ENCODE measurements at places on chromosomes 6 and 20.

GRCh38 chr6:83071023-83071422, 3.6 kb downstream of the DOP1A start:
- no peak for DNase-seq

DNA sequence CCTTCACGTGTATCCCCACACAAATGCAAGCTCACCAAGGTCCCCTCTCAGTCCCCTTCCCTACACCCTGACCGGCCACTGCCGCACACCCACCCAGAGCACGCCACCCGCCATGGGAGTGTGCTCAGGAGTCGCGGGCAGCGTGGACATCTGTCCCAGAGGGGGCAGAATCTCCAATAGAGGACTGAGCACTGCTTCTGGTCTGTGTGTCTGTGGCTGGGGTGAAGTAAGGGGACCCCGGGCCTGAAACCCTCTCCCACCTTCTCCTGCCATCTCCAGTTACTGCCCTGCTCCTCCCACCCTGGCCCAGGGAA, 8.3 kb downstream of the MYL9 start:
- no peak for DNase-seq

DNA sequence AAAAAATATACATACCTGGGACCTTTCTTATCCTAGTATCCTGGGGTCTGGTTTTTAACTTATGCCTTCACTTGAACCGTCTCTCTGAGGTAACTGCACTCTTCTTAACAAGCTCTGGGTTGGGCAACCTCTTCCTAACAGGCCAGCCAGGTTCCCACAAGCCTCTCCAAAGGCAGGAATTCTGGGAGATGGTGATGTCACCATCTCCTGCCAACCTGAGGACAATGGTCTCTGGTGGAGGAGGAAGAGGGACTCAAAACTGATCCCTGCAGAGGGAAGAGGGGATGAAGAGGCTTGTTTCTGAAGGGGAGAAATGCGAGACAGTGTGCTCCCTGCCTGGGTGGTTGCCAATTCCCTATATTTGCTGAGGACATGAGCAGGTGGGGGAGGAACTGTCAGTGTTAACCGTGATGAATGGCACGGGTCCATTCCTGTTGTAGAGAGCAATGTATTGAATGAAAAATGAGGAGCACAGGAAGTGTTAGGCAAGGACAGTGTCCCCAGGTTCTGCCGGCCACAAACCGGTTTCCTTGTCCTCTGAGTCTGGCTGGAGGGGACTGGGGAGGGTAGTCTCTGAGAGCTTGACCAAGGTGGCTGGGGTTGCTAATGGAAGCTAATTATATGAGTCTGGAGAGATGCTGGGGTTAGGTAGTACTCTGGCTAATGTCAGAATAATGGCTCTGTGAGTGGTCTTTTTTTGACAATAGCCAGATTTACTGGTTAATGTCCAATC, 95.5 kb downstream of the KCNB1 start:
- no peak for DNase-seq

GRCh38 chr6:87870556-87870955, 168.5 kb upstream of the AKIRIN2 start:
- DNase-seq = no peak

GRCh38 chr6:1263039-1263849, 48.7 kb upstream of the FOXQ1 start:
- no peak for DNase-seq

DNA sequence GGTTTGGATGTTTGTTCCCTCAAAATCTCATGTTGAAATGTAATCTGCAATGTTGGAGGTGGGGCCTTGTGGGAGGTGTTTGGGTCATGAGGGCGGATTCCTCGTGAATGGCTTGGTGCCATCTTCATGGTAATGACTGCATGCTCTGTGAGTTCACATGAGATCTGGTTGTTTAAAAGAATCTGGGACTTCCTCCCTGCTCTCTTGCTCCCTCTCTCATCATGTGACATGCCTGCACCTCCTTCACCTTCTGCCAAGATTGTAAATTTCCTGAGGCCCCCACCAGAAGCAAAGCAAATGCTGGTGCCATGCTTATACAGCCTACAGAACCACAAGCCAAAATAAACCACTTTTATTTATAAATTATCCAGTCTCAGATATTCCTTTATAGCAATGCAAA, 250.3 kb upstream of the PLN start:
- no peak for DNase-seq

GRCh38 chr20:38790200-38791053, 15.1 kb upstream of the PPP1R16B start:
- no peak for DNase-seq
